Neural crest cell (in vitro differentiated cells): ENCODE measurements at places on chromosomes 4 and X. TPM values are rescaled to one million over a fixed set of nuclear protein-coding genes. Genes with fewer than 3 reads are reported as not detected.

DNA sequence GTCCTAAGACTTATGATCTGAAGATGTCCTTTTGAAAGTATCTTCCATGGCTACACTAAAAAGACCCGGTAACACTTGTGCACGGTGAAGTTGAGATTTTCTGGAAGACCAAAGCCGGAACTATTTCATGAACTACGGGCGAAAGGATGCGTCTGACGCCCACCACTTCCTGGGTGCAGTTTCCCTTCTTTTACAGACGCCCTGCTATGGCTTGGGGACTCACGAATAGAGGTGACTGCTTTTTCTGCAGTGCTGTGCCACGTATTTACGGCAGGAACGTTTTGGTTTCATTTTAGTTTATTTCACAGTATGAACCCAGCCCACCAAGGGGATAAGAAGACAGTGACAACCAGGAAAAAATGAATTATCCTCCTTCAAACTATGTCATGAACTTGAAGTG, 180.4 kb downstream of the AFAP1 start:
- H3K4me3 ChIP-seq = no peak overlapping the region
- H3K27me3 ChIP-seq = peaks cover 2% of the 10 kb centered on the region
- H3K27ac ChIP-seq = no peak overlapping the region
- DNase-seq = no peak

DNA sequence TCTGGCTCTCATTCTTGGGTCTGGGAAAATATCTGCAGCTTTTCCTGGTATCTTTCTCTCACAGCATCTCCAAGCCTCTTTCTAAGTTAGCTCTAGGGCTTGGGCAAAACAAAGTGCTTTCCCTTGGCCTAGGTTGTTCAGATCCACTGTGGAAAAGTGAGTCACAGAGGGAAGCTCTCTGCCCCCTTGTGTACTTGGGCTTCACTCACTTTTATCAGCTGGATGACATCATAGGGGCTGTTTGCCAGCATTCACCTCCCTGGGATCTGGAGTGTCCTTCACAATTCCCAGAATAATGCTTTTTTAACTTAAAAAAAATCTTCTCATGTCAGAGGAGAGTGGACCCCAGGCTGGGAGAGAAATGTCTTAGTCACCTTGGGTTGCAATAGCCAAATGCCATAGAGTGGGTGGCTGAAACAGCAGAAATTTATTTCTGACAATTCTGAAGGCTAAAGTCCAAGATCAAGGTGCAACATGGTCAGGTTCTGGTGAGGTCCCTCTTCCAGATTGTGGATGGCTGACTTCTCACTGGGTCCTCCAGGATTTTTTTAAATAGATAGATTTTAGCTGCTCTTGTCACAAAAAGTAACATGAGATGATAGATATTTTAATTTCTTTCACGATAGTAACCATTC, 247.8 kb downstream of the SH2D1A start:
- no peaks in the 10 kb centered on the region for H3K27me3 ChIP-seq
- DNase-seq = no peak
- H3K27ac ChIP-seq = peak overlapping the region; percentile 53
- peaks cover 22% of the 10 kb centered on the region for H3K36me3 ChIP-seq
- no peak overlapping the region for H3K4me3 ChIP-seq
- H3K4me1 ChIP-seq = peaks cover 17% of the 10 kb centered on the region

DNA sequence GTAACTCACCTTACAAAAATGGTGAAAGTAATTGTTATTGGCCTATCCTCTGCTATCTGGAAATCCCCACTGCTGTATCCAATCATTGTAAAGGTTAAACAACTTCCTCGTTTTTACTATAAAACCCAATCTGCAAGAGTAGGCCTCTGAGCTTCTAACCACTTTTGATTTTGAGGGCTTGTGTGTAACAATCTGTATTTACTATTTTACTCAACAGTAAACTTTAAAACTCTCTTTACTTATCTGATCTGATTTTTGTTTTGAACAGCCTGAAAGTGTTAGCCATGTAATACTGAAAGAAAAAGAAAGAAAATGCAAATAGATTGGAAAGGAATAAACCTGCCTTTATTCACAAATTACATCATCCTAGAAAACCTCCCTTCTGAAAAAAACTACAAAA, 63.1 kb downstream of the SLC10A7 start:
- no peak overlapping the region for H3K27ac ChIP-seq
- DNase-seq = no peak
- H3K36me3 ChIP-seq = no peaks in the 10 kb centered on the region
- H3K4me1 ChIP-seq = peaks cover 7% of the 10 kb centered on the region
- H3K27me3 ChIP-seq = no peaks in the 10 kb centered on the region

DNA sequence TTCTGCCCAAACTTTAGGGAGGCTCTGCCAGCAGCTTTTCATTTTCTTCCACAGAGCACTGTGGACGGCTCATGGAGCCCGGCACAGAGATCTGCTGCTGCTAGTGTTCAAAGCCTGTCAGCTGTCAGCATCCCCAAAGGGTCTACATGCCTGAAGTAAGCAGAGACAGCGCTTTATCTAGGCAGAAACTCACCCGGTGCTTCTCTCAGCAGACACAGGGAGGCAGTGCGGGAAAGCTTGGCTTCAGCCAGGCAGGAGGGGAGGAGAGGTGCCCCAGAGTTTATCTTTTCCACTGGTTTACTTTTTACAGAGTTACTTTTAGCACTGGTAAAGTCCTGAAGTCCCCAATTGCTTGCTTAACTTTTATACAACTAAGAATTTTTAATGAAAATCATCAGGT, 339.3 kb downstream of the NKX6-1 start:
- H3K27me3 ChIP-seq = peaks cover 13% of the 10 kb centered on the region
- no peak overlapping the region for H3K4me3 ChIP-seq
- DNase-seq = peak; percentile 32
- peaks cover 8% of the 10 kb centered on the region for H3K4me1 ChIP-seq

GRCh38 chrX:40088299-40088625, 9.5 kb downstream of the BCOR start:
- DNase-seq = no peak
- peak overlapping the region; percentile 35 for H3K27ac ChIP-seq
- peaks cover 54% of the 10 kb centered on the region for H3K27me3 ChIP-seq
- peaks cover 75% of the 10 kb centered on the region for H3K4me1 ChIP-seq

GRCh38 chrX:21770631-21771321, 12.9 kb upstream of the SMPX start:
- H3K36me3 ChIP-seq = peaks cover 5% of the 10 kb centered on the region
- DNase-seq = no peak
- no peak overlapping the region for H3K4me3 ChIP-seq
- no peaks in the 10 kb centered on the region for H3K27me3 ChIP-seq
- H3K4me1 ChIP-seq = no peaks in the 10 kb centered on the region

DNA sequence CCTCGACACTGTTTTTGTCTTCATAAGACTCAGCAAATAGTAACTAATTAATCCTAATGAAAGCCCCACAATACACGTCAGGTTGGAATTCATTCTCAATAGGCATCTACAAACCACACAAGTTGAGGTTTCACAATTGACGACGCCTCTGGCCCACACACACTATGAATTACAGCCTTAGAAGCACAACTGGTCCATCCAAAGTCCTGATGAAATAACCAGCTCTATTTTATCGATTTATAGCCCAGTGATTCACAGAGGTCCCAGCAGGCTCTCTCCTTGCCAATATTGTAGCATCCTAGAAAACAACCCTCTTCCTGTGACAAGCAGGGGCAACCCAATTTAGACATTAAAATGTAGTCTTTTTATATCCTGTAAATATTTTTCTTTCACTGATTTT, 112.1 kb downstream of the NR3C2 start:
- no peak for DNase-seq
- no peak overlapping the region for H3K27ac ChIP-seq
- H3K4me3 ChIP-seq = no peak overlapping the region
- no peaks in the 10 kb centered on the region for H3K36me3 ChIP-seq
- H3K4me1 ChIP-seq = no peaks in the 10 kb centered on the region
- H3K27me3 ChIP-seq = no peaks in the 10 kb centered on the region

DNA sequence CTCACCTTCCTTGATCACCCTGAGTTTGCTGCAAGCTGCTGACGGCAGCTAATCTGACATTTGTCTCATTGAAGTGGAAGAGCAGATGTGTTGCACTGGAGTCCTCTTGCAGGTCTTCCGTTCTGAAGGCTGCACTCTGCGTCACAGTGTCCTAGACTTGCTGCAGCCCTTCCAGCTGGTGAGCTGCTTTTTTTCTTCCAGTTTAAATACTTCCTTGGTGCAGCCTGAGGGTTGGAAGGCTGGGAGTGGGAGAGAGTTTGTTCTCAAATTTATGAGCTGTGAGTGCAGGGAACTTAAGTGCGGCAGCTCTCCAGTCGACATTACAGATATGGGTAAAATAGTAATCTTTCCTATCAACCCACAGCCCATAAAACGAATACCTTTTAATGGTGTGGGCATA, 303.6 kb upstream of the FAT1 start:
- no peak for DNase-seq
- no peak overlapping the region for H3K27ac ChIP-seq
- no peaks in the 10 kb centered on the region for H3K4me1 ChIP-seq
- H3K4me3 ChIP-seq = no peak overlapping the region
- H3K36me3 ChIP-seq = no peaks in the 10 kb centered on the region
- H3K27me3 ChIP-seq = no peaks in the 10 kb centered on the region

GRCh38 chrX:1941321-1941720, 326.5 kb downstream of the ASMT start:
- no peak for DNase-seq
- H3K4me3 ChIP-seq = no peak overlapping the region
- no peak overlapping the region for H3K27ac ChIP-seq
- peaks cover 5% of the 10 kb centered on the region for H3K4me1 ChIP-seq
- peaks cover 4% of the 10 kb centered on the region for H3K36me3 ChIP-seq
- H3K27me3 ChIP-seq = no peaks in the 10 kb centered on the region

GRCh38 chr4:145613566-145614232, 5.5 kb upstream of the MMAA start:
- H3K27me3 ChIP-seq = peaks cover 3% of the 10 kb centered on the region
- H3K27ac ChIP-seq = peak overlapping the region; percentile 27
- DNase-seq = no peak
- H3K4me3 ChIP-seq = no peak overlapping the region
- peaks cover 11% of the 10 kb centered on the region for H3K4me1 ChIP-seq
- no peaks in the 10 kb centered on the region for H3K36me3 ChIP-seq

UGT2A3 gene
- total RNA-seq = not detected in 2 replicates

GRCh38 chr4:65437102-65437501, 233.2 kb downstream of the EPHA5 start:
- no peaks in the 10 kb centered on the region for H3K36me3 ChIP-seq
- no peak overlapping the region for H3K27ac ChIP-seq
- H3K27me3 ChIP-seq = no peaks in the 10 kb centered on the region

DNA sequence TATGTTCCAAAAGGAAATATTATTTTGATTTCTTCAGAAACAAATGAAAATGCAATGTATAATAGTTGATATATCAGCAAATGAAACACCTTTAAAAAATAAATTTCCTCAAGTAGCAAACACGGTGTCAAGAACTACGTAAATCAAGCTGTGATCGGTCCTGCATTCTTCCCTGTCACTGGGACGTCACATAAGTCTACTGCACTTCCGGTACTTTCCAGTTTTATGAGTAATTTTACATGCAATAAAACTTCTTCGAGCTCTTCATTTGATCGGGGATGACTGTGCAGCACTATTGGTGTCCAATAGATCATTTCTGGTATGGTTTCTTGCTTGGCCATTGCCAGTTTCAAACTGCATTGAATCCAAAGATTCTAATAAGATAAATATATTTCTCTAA, 114.0 kb upstream of the VEGFC start:
- no peak overlapping the region for H3K4me3 ChIP-seq
- no peak overlapping the region for H3K27ac ChIP-seq
- no peaks in the 10 kb centered on the region for H3K36me3 ChIP-seq

DNA sequence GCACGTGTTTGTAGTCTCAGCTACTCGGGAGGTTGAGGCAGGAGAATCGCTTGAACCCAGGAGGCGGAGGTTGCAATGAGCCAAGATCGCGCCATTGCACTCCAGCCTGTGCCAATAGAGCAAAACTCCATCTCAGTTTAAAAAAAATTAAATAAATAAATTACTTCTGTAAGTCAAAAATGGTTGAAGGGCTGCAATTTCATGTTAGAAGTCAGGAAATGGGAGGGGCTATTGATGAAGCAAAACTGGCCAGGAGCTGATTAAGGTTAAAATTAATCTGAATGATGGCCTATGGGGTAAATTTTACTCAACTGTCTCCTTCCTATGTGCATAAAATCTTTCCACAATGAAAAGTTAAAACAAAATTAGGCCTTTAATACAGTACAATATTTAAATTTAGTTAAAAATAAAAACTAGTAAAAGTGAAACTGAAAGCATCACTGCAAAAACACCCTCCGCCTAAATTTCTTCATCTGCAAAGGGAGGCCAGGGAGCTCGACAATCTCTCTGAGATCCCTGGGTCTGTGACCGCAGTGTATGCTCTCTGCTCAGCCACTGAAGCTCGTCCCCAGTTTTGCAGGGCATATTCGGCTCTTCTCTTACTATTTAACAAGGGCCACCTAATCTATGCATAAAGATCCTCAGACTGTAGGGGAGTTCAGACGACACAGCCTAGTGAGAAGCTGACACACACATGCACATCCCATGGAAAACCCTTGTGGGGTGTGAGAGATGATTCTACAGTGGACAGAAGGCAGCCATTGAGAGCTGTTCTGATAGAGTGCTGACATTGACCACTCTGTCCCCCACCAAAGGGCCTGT, 57.2 kb downstream of the IRF2 start:
- no peak overlapping the region for H3K27ac ChIP-seq
- peaks cover 22% of the 10 kb centered on the region for H3K36me3 ChIP-seq
- peaks cover 5% of the 10 kb centered on the region for H3K4me1 ChIP-seq
- no peak overlapping the region for H3K4me3 ChIP-seq

DNA sequence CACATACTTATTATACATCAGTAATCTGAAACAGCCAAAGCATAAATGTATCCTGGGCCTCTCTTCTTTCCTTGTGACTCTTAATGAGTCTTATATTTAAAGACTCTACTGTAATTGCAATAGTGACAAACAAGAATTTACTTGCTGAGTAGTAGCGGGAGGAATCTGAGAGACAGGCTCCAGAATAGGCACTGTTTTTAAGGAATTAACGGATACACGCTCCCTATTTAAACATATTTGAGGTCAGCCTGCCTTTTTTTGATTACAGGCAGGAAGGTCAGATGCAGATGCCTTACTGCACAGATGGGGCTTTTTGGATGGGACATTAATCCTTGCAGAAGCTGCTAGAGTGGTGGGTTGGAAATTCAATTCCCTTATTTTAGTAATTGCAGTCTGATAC, 196.3 kb upstream of the ANXA3 start:
- H3K4me1 ChIP-seq = peaks cover 10% of the 10 kb centered on the region
- no peak for DNase-seq
- no peaks in the 10 kb centered on the region for H3K36me3 ChIP-seq
- H3K27ac ChIP-seq = no peak overlapping the region
- H3K4me3 ChIP-seq = no peak overlapping the region
- H3K27me3 ChIP-seq = no peaks in the 10 kb centered on the region

GRCh38 chr4:100113096-100113495, 77.2 kb downstream of the DDIT4L start:
- H3K36me3 ChIP-seq = no peaks in the 10 kb centered on the region
- no peak for DNase-seq
- H3K4me3 ChIP-seq = no peak overlapping the region
- no peak overlapping the region for H3K27ac ChIP-seq

- H3K27me3 ChIP-seq = no peaks in the 10 kb centered on the region
- H3K36me3 ChIP-seq = no peaks in the 10 kb centered on the region
- H3K4me1 ChIP-seq = no peaks in the 10 kb centered on the region
- no peak overlapping the region for H3K27ac ChIP-seq
Observed at GRCh38 chr4:73730292-73730691, 10.1 kb upstream of the CXCL8 start.
